ENCODE measurements at places on chromosomes 2 and 18.
A peak's percentile ranks its signal among the peaks of the same experiment; 100 is the strongest.

DNA sequence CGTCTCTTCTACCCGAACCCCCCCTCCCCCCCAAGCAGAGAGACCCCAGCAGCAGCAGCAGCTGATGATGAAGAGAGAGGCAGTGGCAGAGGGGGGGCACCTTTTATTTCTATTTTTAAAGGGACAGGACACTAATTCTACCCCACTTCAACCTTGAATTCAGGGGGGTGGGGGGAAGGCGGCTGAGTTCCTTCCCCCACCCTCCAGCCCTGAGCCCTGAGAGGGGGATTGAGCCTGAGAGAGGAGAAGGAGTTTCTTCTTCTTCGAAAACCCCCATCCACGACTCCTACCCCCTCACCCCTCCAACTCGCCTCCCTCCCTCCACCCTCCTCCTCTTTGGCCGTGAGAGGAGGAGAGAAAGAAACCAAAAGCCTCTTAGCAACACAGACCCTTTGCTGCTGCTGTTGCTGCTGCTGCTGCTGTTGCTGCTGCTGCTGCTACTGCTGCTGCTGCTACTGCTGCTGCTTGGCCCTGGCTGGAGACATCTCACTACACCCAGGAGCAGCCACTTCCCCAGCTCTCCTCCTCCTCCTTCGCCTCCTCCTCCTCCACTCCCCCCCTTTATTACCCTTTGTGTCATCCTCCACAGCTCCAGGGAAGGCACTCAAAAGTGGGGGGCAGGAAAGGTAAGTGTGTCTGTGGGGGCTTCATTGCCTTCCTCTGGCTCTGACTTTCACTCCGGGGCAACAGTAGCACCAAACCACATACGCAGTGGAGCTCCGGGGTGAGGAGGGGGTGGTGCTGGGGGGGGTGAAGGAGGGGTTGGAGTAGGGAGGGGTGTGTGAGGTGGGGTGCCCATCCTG lies at the start of gene MBD5:
MBD5 (plus strand) TSS at position 33 of the 803 bp plus-strand sequence.
- DNase-seq = peak; percentile 23

GRCh38 chr18:48023334-48024008 lies 93.0 kb upstream of the SMAD2 start:
- no peak for DNase-seq

GRCh38 chr2:181241797-181242196 lies 215.4 kb upstream of the ITGA4 start:
- no peak for DNase-seq

DNA sequence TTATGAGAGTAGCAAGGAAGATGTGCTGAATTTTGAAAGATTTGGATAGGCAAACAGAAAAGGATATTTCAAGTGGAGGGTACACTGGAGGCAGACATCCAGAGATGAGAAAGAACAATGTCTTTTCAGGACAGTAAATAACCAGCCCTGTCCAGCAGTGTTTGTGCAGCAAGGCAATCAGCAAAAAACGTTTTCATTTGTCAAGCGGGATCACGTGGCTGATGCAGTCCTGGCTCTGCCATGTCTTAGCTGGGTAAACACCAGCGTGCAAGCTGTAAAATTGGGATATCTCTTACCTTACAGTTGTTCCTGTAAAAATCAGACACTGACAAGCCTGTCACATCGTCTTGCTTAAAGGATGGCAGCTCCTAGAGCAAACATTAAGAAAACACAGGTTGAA lies 67.8 kb downstream of the CWC22 start:
- no peak for DNase-seq

DNA sequence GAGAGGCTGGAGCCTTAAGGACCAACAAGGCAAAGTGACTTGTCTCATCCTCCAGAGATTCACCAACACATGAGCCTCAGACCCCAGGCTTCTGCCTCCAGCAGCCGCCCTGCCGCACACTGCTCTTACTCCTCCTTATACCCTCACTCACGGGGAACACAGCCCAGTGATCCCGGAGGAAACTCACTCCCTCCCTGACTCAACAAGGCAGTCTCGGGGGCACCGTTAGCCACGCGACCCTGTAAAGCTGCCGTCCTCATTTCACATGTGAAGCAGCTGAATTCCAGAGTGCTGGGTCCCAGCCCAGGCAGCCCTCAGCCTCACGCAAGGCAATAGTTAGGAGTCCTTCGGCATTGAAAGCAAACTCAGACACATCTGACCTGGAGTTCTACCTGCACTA lies 129.7 kb downstream of the TPO start:
- DNase-seq = no peak

GRCh38 chr2:78260861-78261260 lies 738.7 kb upstream of the LRRTM4 start:
- DNase-seq = no peak

GRCh38 chr2:138948070-138948539 lies 167.9 kb upstream of the NXPH2 start:
- DNase-seq = no peak

DNA sequence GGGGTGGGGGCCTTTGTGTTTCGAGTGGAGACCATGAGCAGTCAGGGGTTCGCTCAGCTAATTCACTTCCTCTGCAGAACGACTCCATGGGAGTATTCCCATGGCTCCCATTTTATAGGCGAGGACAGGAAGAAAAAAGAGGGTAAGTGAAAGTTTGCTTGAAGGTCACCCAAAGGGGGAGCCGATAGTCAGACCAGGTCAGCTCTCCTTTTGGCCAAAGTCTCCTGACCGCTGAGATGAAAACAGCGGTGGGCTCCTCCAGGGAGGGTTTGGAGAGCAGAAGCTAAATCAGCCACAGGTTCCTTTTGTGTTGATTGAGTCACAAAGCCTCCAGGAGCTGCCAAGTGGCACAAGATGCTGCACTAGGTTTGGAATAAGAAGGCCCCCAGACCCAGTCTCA lies 34.1 kb upstream of the CTAGE1 start:
- no peak for DNase-seq

DNA sequence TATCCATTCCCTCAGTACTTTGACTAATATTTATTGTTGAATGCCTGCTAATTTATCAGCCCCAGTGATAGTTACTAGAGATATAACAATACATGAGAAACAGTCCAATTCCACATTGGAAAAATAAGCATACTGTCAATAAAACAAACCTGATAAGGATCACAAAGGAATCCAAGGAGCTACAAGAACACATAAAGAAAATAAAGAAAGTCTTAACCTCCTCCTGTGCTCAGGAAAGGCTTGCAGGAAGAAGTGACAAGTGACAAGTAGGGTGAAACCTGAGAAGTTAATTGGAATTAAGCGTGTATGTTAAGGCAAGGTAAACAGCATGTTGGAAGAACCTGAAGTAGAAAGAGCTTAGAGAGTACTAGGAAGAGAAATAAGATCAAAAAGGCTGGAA lies 20.3 kb upstream of the ASNSD1 start:
- DNase-seq = no peak

- no peak for DNase-seq
Observed at GRCh38 chr18:76589316-76589715, 94.3 kb upstream of the ZNF516 start.

DNA sequence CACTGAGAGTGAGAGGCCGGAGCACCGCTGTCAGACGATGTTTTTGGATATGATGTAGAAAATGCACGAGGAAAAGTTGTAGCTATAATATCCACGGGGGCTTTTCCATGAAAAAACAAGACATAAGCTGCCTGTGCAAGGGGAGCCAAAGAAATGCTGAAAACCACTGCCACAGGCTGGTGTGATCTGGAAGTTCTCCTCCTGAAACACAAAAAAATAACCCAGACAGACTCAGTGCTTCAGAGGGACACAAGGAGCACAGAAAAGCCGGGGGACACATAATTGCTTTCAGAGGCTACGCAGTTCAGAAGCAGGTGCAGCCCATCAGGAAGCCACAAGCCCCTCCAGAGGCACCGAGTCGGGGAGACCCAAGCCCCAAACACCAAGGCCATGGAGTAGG lies 98.2 kb downstream of the ZNF516 start:
- no peak for DNase-seq
